Fibroblast of lung (primary cell): ENCODE measurements at places on chromosomes 3 and 15. TPM values are rescaled to one million over a fixed set of nuclear protein-coding genes. Genes with fewer than 3 reads are reported as not detected.

The TRIM42 gene
- total RNA-seq, result not detected in 2 replicates

The LRTM1 gene
- not detected in 2 replicates for total RNA-seq

The HES1 gene
- total RNA-seq, result 0.17 and 0.51 TPM in 2 replicates

The LSAMP gene
- total RNA-seq, result 4.8 and 9.0 TPM in 2 replicates

The DISP2 gene
- total RNA-seq, result under 0.01 and 0.26 TPM in 2 replicates

The ERICH6 gene
- under 0.01 TPM in 1 of 2 replicates, not detected in the other for total RNA-seq

The FBXL22 gene
- total RNA-seq, result 0.26 and 0.50 TPM in 2 replicates

The HCN4 gene
- total RNA-seq, result not detected in 2 replicates

The GPR87 gene
- 0.17 and 0.26 TPM in 2 replicates for total RNA-seq

The SERINC4 gene
- total RNA-seq, result under 0.01 and 0.17 TPM in 2 replicates

The TBC1D21 gene
- total RNA-seq, result not detected in 2 replicates

The ATP11B gene
- 75.0 and 77.8 TPM in 2 replicates for total RNA-seq

The MESP2 gene
- total RNA-seq, result 0.77 and 0.99 TPM in 2 replicates

The MYZAP gene
- total RNA-seq, result 0.17 TPM in 1 of 2 replicates, not detected in the other

The FAM227B gene
- total RNA-seq, result 5.4 and 9.7 TPM in 2 replicates

The NPRL2 gene
- total RNA-seq, result 19.3 and 27.2 TPM in 2 replicates

The MST1R gene
- total RNA-seq, result 1.5 and 3.0 TPM in 2 replicates

The MUC4 gene
- not detected in 2 replicates for total RNA-seq

The GNAT1 gene
- total RNA-seq, result not detected in 2 replicates

The SOX14 gene
- not detected in 2 replicates for total RNA-seq

The CP gene
- total RNA-seq, result under 0.01 TPM in 1 of 2 replicates, not detected in the other

The ITIH1 gene
- total RNA-seq, result not detected in 2 replicates

The CCRL2 gene
- 0.26 and 0.33 TPM in 2 replicates for total RNA-seq

The CCR2 gene
- under 0.01 TPM in 1 of 2 replicates, not detected in the other for total RNA-seq

The MYRIP gene
- under 0.01 TPM in 1 of 2 replicates, not detected in the other for total RNA-seq
